Activated CD4-positive, CD25-positive, alpha-beta regulatory T cell (primary cell): ENCODE measurements at places on chromosomes 6 and 20.
A peak's percentile ranks its signal among the peaks of the same experiment; 100 is the strongest.

- DNase-seq: no peak
Observed at GRCh38 chr20:4813076-4813862, 91.6 kb downstream of the PRND start.

DNA sequence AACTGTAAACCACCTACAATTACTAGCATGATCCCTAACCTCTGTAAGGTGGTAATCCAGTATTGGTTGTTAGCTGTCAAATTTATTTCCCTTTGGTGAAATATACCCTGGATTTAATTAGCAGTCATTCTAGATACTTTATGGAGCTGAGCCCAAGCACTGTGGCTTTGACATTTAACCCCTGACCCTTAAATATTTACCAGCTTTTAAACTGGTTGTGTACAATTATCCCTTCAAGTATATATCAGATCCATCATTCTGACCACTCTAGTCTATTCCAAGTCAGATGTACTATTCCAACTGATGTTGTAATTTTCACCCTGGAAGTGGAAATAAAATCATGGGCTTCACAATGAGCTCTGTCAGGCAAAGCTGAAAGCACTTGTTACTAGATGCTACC lies 229.6 kb downstream of the FOXC1 start:
- no peak for DNase-seq

- no peak for DNase-seq
Observed at GRCh38 chr6:159890792-159891191, at the start of gene MAS1. MAS1 (plus strand) TSS chr6:159890988; CDS start chr6:159906956, 15,968 bp downstream.

DNA sequence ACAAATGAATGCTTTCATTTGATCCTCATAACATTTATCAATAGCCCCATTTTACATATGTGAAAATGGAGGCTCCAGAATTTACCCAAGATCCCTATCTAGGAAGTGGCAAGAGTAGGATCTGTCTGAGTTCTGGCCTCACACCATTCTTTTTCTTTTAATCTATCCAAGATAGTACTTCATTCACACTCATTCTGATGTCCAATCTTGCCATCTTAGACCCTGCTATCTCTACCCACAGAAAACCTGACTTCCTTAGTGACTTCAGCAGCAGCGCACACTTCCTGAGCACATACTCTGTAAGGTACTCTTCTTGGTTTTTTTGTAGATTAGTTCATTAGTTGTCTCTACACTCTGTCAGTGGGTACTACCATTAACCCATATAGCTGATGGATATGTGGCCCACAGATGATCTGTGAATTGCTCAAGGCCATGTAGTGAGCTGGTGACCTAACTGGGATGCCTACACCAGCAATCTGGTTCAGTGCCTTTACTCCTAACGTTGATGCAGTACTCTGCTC lies 36.3 kb downstream of the COX4I2 start:
- DNase-seq: no peak

- DNase-seq: no peak
Observed at GRCh38 chr6:21393441-21394165, 199.9 kb upstream of the SOX4 start.

DNA sequence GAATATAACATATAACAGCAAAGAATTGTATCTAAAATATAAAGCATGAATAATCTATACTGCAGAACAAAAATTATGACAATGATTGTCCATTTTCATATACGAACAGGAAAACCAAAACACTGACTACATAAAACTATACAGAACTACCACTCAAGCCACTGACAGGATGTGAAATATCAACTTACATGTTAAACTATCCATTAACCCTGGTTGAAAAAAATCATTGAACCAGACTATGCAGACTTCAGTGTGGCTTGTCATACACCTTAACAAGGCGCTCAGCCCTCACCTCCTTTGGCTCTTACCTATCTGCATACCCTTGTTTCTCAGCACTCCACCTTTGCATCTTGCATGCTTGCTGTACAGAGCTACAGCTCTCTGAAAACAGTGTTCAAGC lies 34.9 kb downstream of the ASCC3 start:
- DNase-seq: no peak

- no peak for DNase-seq
Observed at GRCh38 chr20:12906361-12906760, 102.4 kb upstream of the SPTLC3 start.

- no peak for DNase-seq
Observed at GRCh38 chr6:57085471-57085870, 4.5 kb upstream of the ZNF451 start.

DNA sequence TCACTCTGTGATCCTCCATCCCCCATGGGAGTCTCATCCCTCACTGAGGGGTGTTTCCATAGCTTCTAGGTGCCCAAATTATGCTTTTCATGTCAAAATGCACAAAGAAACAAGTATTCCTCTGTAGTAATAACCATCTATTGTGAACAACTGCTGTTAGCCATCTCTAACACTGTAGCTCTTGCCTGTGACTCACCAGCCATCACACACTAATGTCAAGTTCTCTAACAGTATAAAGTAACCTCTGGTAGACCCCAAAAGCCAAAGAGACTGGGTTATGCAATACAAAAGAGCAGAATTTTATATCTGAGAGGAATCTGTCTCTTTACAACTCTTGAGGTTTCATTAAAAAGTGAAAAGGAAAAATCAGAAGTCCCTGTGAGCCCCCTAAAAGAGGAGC lies 25.4 kb upstream of the IYD start:
- DNase-seq: no peak

GRCh38 chr6:108166664-108167448 lies 1.0 kb downstream of the NR2E1 start:
- DNase-seq: no peak

GRCh38 chr6:133834472-133835170 lies 54.3 kb upstream of the TCF21 start:
- DNase-seq: no peak

DNA sequence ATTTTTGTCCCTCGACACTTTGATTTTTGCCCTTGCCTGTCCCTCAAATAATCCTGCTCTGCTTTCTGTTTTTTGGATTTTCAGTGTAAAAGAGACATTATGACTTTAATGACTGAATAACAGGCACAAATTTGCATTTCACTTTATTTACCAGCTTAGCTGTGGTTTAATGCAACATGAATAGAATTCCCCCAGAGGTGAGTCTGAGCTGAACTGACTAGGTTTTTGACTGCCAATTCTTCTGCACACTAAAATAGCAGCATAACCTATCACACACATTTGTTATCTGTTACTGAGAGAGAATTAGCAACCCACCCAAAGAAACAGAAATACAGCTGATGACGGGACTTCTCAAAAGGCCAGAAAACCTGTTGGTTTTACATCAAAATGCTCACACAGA lies 3.9 kb upstream of the RBM24 start:
- no peak for DNase-seq

GRCh38 chr6:100719883-100720682 lies 161.0 kb downstream of the ASCC3 start:
- no peak for DNase-seq

- DNase-seq: no peak
Observed at GRCh38 chr6:41581381-41581991, 35.3 kb downstream of the FOXP4 start.

- DNase-seq: no peak
Observed at GRCh38 chr20:9903048-9903655, 64.3 kb upstream of the PAK5 start.

DNA sequence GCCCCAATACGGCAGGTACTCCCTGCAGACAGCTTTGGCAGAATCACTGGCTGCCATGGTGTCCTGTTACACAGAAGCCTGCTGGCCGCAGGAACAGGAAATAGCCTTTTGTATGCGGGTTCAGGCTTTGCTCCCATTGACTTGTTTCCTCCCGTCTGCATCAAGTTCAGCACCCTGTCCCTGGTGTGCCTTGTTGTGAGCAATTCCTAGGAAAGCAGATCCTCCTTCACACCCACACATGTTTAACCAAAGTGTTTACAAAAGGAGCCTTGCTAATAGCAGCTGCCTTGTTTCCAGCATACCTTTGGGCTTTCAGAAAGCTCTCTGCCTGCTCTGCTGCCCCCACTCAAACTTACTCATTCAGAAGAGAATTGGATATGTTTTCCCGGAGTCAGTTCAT lies 127.2 kb upstream of the SUPT3H start:
- no peak for DNase-seq

GRCh38 chr6:102068349-102068929 lies 674.9 kb downstream of the GRIK2 start:
- no peak for DNase-seq

DNA sequence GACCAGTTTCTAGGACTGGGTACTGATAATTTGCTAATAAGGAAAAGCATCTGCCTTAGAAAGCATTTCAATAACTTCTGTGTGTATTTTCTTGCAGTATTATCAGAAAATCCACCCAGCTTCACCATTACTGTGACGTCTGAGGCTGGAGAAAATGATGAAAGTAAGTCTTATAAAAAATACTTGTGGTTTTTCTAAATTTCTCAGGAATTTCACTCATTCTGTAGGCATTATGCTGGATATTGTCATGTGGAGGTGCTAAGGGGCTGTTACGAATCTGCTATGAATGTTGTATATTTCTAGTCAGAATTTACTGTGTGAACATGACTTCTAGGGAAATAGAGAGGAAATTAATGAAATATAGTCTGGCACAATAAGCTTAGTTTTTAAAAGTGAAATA lies 8.9 kb downstream of the RWDD1 start:
- DNase-seq: no peak

DNA sequence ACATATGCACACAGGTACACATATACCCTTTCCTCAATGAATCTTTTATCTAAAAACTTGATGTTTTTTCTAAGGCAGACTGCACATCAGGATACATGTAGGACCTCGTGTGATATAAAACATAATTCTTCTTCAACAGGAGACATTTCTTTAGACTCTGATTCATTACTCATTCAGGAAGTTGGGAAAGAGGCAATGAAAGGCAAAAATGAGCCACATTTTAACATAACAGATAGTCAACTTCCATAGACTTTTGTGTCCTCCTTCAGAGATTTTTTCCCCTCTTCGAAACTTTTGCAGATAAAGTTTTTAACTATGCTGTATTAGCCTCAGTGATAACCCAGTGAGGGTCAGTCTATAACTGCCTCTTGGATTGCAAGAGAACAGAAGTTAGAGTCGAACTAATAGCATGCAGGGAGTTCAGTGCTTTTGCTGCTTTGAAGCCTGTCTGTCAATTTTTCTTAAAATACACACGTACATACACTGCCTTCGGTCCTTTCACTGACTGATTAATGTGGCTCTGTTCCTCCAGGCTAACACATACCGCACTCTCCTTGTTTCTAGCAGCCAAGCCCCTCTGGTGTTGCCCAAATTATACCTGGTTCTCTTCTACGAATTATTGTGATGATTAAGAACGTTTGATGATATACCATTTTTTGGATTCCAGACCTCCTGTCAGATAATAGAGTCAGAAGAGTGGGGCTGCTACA lies 562.5 kb upstream of the MAP3K7 start:
- no peak for DNase-seq

DNA sequence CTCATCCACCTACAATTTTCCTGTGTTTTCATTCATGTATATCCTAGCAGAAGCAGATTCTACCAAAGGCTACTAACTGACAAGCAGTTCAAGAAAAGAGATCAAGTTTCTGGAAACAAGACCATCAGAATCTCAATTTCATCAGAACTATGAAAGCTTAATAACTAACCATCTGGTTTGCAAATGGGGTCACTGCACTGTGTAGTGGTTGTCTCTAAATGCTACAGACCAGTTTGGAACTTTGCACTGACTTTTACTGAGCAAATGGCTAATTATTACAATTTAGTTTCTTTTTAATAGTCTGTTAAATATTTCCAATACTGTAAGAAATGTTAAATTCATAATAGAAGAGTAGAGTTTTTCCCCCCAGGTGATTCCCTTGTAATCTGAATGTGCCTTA lies 64.5 kb downstream of the REPS1 start:
- DNase-seq: no peak

- DNase-seq: no peak
Observed at GRCh38 chr6:33104887-33105286, 29.1 kb downstream of the HLA-DPB1 start.

GRCh38 chr20:57882451-57883161 lies 172.8 kb upstream of the PMEPA1 start:
- no peak for DNase-seq

GRCh38 chr6:4776493-4777393 lies 539 bp downstream of the CDYL start:
- DNase-seq: peak; percentile 17

DNA sequence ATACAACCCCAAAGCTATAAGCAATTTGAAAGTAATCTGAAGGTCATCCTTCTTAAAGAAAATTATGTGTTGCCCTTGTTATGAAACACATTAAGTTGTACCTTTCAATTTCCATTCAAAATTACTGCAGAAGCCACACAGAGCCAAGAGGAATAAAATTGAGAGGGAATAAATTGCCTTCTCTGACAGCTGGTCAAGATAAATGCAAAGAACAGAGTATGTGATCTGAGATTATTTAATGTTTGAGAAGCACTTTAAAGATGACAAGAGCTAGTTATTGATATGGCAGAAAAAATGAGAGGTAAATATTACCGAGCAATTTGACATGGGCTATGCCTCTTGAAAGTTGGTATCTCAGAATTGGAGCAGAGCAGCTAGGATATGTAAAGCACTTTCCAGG lies 61.6 kb downstream of the TRDN start:
- DNase-seq: no peak

GRCh38 chr6:157520596-157521361 lies 139.8 kb downstream of the ZDHHC14 start:
- no peak for DNase-seq

DNA sequence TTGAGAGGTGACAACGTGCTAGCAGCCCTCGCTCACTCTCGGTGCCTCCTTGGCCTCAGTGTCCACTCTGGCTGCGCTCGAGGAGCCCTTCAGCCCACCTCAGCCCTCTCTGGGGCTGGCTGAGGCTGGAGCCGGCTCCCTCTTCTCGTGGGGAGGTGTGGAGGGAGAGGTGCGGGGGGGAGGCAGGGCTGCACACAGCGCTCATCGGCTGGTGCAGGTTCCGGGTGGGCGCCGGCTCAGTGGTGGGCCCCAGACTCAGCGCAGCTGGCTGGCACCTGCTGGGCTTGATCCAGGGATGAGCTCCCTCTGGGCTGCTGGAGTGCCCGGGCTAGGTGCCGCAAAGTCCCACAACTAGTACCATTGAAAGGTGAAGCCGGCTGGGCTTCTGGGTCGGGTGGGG lies 957.8 kb upstream of the GJE1 start:
- no peak for DNase-seq

DNA sequence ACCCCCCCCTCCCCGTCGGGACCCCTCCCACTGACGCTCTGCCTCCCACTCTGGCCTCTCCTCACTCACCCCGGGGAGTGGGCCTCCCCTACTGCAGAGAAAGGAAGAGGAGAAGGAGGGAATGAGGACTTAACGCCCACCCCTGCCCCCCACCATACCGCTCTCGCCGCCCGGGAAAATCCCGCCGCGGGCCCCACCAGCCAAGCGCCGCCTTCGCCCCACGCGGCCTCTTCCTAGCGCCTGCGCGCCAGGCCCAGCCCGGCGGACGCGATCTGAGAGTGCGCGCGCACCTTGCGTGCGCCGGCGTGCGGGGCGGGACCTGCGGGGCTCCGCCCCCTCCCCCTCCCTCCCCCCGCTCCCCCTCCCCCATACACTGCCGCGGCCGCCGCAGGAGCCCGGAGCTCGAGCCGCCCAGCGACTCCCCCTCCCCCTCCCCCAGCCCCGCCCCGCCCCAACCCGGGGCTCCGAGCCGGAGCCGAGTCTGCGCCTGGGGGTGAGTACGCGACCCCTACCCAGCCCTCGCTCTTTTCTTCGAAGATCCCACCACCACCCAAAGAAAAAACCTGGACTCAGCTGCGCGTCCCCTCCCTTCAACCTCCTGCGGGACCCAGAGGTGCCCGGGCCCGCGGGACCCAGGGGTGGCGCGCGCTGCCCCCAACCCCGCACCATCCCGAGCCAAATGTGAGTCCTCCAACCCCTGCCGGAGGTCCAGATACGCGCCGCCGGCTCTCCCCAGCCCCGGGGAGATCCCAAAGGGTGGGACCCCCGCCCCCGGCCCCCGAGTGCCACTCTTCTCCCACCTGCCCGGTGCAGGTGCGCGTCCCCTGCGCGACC lies at the start of the genes MRPL14 and TMEM63B:
TSS of gene MRPL14 (minus strand) at position 267 of the 834 bp plus-strand sequence. CDS start 10,841 bp downstream, outside the sequence.
TSS of gene TMEM63B (plus strand) at position 369 of the 834 bp plus-strand sequence. CDS start 7,031 bp downstream, outside the sequence.
- DNase-seq: peak; percentile 84

- no peak for DNase-seq
Observed at GRCh38 chr6:15879371-15880261, 216.8 kb upstream of the DTNBP1 start.
